ENCODE measurements at places on chromosomes 3 and 15. TPM values are rescaled to one million over a fixed set of nuclear protein-coding genes. Genes with fewer than 3 reads are reported as not detected.
A peak's percentile ranks its signal among the peaks of the same experiment; 100 is the strongest.

Gene UPK1B
- total RNA-seq = 0.20 TPM

Gene UCN2
- not detected for total RNA-seq

Gene KY
- not detected for total RNA-seq

Gene MUC4
- 0.11 TPM for total RNA-seq

Gene IL17RC
- 11.4 TPM for total RNA-seq

Gene DLL4
- 1.1 TPM for total RNA-seq

Gene OCA2
- total RNA-seq = 0.47 TPM

Gene MAP3K13
- total RNA-seq = 0.20 TPM

Gene SAMD7
- not detected for total RNA-seq

- peaks cover 61% of the 10 kb centered on the region for H3K36me3 ChIP-seq
- no peak for DNase-seq
- no peaks in the 10 kb centered on the region for H3K4me1 ChIP-seq
- no peak overlapping the region for H3K4me3 ChIP-seq
These were observed 19.3 kb downstream of the UBR1 start for GRCh38 chr15:43086551-43086950.

DNA sequence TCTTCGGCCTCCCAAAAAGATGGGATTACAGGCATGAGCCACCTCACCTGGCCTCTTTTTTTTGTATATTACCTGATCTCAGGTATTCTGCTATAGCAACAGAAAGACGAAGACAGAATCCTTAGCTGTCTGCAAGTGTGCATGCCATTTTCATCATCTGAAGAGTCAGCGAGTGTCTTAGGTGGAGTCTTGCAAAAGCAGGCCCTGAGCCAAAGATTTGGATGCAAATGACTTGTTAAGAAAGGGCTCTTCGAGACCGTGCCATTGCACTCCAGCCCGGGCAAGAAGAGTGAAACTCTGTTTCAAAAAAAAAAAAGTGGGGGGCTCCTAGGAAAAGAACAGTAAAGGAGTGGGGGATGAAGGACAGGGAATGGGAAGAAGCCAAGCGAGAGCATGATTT lies 10.2 kb upstream of the TRIM69 start:
- no peak overlapping the region for H3K4me3 ChIP-seq
- DNase-seq = no peak
- H3K36me3 ChIP-seq = no peaks in the 10 kb centered on the region

DNA sequence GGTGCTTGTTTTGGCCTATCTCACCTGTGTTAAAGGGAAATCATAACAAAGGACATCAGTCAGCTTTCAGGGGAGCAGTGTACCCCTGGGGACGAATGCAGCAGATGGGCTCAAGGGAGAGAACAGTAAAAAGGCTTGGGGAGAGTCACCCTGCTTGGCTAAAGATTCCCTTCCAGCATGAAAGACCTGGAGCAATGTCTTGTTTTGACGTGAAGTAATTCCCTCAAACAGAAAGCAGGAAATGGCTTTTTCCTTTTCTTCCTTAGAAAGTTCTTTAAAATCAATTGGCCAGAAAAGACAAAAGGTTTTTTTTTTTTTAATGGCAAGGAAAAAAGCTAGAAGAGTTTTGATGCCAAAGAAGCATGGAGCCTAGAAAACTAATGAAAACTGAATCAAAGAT lies 56.5 kb upstream of the PARL start:
- peaks cover 11% of the 10 kb centered on the region for H3K4me1 ChIP-seq
- H3K4me3 ChIP-seq = no peak overlapping the region
- H3K27me3 ChIP-seq = no peaks in the 10 kb centered on the region
- no peak overlapping the region for H3K27ac ChIP-seq
- DNase-seq = no peak

GRCh38 chr15:89104172-89104564 lies 15.9 kb downstream of the ABHD2 start:
- peaks cover 78% of the 10 kb centered on the region for H3K36me3 ChIP-seq
- H3K4me1 ChIP-seq = peaks cover 35% of the 10 kb centered on the region
- H3K27me3 ChIP-seq = no peaks in the 10 kb centered on the region
- DNase-seq = no peak

DNA sequence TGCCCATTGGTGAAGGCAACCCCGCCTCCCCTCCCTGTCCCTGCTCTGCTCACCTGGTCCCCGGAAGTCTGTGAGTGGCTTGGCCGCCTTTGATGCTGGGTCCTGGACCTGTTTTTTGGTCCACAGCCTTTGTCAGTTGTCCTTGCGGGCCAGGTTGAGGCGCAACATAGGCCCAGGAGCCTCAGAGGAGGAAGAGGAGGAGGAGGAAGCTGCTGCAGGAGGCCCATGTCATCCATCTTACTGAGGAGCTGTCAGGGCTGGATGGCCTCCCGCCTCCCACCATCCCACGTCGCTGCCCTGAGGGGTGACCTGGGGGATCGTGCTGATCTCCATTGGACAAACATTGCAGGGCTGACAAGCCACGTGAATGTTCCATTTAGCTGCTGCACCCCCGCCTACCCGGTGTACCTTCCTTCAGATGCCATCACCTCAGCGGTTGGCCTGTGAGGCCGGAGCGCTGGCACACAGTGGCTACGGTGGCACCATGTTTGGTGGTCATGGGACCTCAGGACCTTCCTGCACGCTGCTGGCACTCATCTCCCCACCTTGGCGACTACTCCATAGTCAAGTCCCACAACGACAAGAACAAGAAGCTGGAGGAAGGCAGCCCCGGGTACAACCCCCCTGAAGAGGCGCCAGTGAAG lies 106.3 kb downstream of the SMAD6 start:
- DNase-seq = no peak
- H3K4me3 ChIP-seq = no peak overlapping the region
- peaks cover 39% of the 10 kb centered on the region for H3K4me1 ChIP-seq
- no peaks in the 10 kb centered on the region for H3K27me3 ChIP-seq
- no peak overlapping the region for H3K27ac ChIP-seq
- no peaks in the 10 kb centered on the region for H3K36me3 ChIP-seq

GRCh38 chr3:40317061-40317855 lies 7.8 kb downstream of the EIF1B start:
- no peak overlapping the region for H3K4me3 ChIP-seq
- H3K27me3 ChIP-seq = 0 out of 2 replicates have a peak, but pooled peaks cover 4% of the 10 kb centered on the region
- DNase-seq = peak; percentile 74
- H3K36me3 ChIP-seq = peaks cover 25% of the 10 kb centered on the region

- DNase-seq = no peak
- no peaks in the 10 kb centered on the region for H3K4me1 ChIP-seq
- H3K27ac ChIP-seq = no peak overlapping the region
- no peaks in the 10 kb centered on the region for H3K36me3 ChIP-seq
These were observed 262.1 kb upstream of the TGFBR2 start for GRCh38 chr3:30344288-30344687.

DNA sequence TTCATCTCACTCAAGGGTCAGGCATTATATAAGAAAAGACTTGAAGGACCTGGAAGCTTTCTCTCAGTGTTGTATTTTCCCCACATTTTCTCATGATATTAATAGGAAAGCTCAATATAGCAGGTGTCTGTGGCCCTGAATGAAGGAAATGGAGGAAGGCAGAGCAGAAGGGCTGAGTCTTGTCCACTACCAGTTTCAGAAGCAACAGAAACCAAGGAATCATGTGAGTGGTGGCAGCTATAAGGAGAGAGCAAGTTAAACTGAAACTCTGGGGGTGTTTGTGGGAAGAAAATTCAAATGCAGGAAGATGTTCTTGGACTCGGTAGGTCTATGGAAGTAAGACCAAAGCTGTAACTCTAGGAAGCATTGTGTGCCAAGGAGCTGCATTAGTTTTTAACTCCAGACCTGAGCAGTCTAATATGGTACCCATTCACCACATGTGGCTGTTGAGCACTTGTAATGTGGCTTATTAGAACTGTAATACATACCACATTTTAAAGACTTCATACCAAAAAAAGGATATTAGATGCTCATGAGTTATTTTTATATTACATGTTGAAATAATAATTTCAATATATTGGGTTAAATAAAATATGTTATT lies 278.8 kb upstream of the GADL1 start:
- H3K36me3 ChIP-seq = no peaks in the 10 kb centered on the region
- DNase-seq = no peak
- no peaks in the 10 kb centered on the region for H3K4me1 ChIP-seq
- H3K4me3 ChIP-seq = no peak overlapping the region
- no peaks in the 10 kb centered on the region for H3K27me3 ChIP-seq

GRCh38 chr3:144060881-144061280 lies 89.3 kb downstream of the DIPK2A start:
- no peaks in the 10 kb centered on the region for H3K36me3 ChIP-seq
- no peak for DNase-seq
- no peaks in the 10 kb centered on the region for H3K4me1 ChIP-seq
- no peak overlapping the region for H3K4me3 ChIP-seq
- H3K27ac ChIP-seq = no peak overlapping the region

- no peaks in the 10 kb centered on the region for H3K27me3 ChIP-seq
- DNase-seq = no peak
- H3K4me3 ChIP-seq = no peak overlapping the region
- peaks cover 25% of the 10 kb centered on the region for H3K4me1 ChIP-seq
- H3K36me3 ChIP-seq = peaks cover 64% of the 10 kb centered on the region
- no peak overlapping the region for H3K27ac ChIP-seq
These were observed 14.0 kb downstream of the CHD2 start for GRCh38 chr15:92914103-92914499.

DNA sequence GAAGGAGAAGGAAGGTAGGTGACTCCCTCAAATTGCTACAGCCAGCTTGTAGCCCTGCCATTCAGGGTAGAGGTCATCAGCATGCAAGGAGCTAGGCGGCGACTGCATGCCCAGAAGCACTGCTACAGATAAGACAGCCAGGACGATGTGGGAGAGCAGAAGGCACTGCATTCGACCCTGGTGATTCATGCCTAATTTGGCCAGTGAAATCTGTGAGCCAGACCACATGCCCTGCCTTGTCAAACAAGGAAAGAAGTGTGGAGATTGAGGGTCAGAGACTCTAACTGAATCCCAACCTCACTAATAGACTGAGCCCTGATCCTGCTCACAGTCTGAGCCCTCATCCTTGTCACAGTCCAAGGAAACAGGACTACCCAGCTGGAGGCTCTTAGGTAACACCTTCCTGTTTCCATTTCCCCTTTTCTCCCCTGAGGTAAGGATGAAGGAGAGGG lies 86.6 kb downstream of the LINGO1 start:
- no peaks in the 10 kb centered on the region for H3K27me3 ChIP-seq
- H3K4me3 ChIP-seq = no peak overlapping the region

DNA sequence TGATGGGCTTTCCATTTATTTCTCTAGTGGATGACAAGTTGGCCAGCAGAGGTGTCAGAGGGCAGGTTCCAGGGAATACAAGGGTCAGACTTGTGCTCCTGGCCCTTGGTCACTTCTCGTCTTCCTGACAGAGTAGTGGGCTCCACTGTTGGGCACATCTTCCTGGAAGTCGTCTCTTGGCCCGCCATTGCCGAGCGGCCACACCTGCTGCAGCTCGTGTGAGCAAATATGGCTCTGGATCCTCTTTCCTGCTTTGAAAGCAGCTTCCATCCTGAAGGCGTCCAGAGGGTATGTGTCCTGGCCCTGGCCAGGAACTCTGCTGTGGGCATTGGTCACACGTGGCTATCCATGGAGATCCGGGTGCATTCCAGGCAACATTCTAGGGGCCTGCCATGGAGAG lies 100.2 kb downstream of the SNRPN start:
- no peak overlapping the region for H3K27ac ChIP-seq
- no peak for DNase-seq
- no peaks in the 10 kb centered on the region for H3K27me3 ChIP-seq
- no peaks in the 10 kb centered on the region for H3K36me3 ChIP-seq
- no peaks in the 10 kb centered on the region for H3K4me1 ChIP-seq
- no peak overlapping the region for H3K4me3 ChIP-seq

DNA sequence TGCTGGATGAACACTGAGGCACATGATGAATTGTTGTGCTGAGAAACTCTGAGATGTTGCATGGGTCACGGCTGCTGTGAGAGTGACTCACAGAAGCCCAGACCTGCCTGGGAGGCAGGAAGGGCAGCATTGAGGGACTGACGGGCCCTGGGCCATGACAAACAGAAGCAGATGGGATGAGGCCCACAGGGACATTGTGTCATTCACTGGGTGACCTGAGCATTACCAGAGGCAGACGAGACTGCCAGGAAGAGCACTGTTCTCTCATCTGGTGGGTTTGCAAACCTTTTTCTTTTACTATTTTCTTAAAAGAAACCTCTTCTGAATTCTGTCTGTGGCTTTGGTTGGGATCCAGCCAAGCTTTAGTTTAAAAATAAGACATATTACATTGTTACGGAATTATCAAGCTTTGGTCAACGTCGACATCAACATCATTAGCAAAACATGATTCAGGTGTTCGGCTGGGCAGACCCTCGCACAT lies 67.8 kb downstream of the BDH1 start:
- no peaks in the 10 kb centered on the region for H3K36me3 ChIP-seq
- H3K4me3 ChIP-seq = no peak overlapping the region
- no peak for DNase-seq
- peaks cover 49% of the 10 kb centered on the region for H3K27me3 ChIP-seq
- H3K4me1 ChIP-seq = no peaks in the 10 kb centered on the region

DNA sequence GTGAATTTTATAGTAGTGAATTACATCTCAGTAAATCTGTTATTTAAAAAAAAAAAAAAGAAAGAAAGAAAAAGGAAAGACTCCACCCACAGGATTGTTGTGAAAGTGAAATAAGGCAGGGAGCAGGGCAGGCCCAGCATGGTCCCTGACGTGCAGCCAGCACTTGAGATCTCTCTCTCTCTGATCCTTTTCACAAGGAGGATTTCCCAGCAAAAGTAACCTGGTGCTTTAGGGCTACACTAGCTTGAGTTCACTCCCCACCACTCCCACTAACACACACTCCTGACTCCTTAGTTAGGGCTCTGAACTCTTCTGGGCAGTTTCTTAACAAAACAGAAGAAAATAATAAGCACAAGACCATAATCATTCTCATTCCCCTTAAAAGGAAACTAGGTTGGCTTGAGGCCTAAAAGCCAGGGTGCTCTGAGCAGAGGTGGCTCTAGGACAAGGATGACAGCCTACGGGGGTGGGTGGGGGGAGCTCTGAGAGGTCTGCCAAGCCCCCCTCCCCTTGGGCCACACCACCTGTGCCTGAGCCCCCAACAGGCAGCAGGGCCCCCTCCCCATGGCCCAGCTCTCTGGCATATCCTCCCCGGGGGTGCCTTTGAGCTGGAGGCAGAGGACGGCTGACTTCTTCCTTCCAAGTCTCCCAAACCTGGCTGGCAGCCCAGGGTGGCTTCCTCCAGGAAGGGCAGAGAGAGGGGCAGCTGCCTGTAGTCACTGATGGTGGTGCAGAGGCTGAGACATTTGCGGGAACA lies 856 bp downstream of the TMEM40 start:
- H3K36me3 ChIP-seq = no peaks in the 10 kb centered on the region
- peaks cover 20% of the 10 kb centered on the region for H3K4me1 ChIP-seq
- no peak overlapping the region for H3K4me3 ChIP-seq
- no peak overlapping the region for H3K27ac ChIP-seq

GRCh38 chr3:59480486-59480995 lies 430.7 kb upstream of the CFAP20DC start:
- no peak overlapping the region for H3K27ac ChIP-seq
- H3K27me3 ChIP-seq = no peaks in the 10 kb centered on the region
- no peak for DNase-seq
- H3K4me3 ChIP-seq = no peak overlapping the region
- no peaks in the 10 kb centered on the region for H3K36me3 ChIP-seq
